Fibroblast of pulmonary artery (primary cell): ENCODE measurements at places on chromosomes 13 and 19.

GRCh38 chr13:106063591-106064313, 471.7 kb downstream of the EFNB2 start:
- DNase-seq, result peak; percentile 42

- DNase-seq, result no peak
These were observed 61.9 kb downstream of the LHFPL6 start for GRCh38 chr13:39540929-39541605.

DNA sequence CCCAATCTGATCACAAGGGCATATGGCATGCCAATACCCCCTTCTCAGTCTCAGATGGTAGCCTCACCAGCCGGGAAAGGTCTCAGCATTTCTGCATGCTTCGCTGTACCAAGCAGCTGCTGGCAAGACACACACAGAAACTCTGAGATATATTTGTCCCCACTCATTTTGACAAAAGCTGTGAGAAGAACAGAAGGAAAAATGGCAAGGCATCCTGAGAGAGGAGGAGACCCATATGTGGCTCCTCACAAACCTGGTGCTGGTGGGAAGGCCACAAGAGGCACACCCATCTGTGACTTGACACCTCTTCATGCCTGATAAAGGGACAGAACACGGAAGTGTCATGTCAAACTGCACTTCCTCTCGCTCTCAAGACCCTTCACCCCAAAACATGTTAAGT, 36.7 kb upstream of the DOCK9 start:
- no peak for DNase-seq

DNA sequence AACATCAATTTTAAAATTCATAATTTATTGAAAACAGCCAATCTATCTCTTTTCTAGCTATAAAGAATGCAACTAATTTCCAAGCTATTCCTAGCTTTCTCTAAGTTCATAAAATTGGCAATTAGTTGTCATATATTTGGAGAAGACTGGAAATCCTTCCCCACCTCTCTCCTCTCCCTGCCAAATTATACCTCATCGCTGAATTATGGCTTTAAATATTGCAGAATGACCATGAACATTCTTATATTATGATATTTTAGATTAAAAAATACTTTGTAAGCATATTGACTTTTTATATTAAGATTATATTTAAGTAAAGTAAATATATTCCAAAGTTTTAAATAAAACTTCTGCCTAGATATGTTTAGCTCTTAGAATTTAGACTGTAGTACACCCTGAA, 58.2 kb downstream of the ESD start:
- DNase-seq, result no peak

GRCh38 chr13:83825676-83826075, 56.6 kb downstream of the SLITRK1 start:
- no peak for DNase-seq

- DNase-seq, result no peak
These were observed 4.7 kb upstream of the SLC35E1 start for GRCh38 chr19:16576690-16577530.

DNA sequence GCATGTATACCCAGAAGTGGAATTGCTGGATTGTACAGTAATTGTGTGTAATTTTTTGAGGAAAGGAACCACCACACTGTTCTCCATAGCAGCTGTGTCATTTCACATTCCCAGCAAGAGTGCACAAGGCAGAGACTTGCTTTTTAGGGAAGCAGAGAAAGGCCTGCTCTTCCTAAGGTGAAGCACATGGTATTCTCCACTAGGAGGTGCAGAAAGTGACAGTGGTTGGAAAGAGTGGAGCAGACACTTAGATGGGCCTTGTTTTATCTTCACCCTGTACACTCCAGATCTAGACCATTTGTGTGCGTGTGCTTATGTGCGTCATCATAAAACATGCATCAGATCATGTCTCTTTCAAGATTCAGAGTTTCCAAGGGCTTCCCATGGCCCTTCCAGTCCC, 35.0 kb downstream of the FAM124A start:
- no peak for DNase-seq

GRCh38 chr19:38850976-38851621, 1.3 kb upstream of the HNRNPL start:
- no peak for DNase-seq

DNA sequence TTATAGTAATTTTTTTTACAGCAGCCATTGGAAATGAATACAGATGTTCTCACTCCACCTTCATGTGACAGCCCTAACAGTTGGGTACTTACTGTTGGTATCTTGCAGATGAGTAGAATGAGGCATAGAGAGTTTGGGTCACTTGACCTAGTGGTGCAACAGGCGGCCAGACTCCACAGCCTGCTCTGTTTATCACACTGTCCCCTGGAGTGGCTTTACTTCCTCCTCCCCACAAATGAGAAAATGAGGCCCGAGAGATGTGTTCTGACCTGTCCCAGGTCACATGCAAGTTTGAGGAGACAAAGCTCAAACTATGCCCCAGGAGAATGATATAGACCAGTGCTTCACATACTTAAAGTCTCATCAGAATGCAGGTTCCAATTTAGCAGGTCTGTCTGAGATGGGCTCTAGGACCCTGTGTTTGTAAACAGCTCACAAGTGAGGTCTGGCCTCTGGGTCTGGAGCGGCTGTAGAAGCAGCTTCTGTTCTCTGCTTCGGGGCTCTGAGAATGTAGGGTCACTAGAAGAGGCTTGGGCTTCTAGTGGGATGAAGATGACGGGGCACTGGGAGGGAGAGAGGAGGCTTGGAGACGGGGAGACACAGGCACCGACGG, 37.4 kb upstream of the RCBTB2 start:
- no peak for DNase-seq

DNA sequence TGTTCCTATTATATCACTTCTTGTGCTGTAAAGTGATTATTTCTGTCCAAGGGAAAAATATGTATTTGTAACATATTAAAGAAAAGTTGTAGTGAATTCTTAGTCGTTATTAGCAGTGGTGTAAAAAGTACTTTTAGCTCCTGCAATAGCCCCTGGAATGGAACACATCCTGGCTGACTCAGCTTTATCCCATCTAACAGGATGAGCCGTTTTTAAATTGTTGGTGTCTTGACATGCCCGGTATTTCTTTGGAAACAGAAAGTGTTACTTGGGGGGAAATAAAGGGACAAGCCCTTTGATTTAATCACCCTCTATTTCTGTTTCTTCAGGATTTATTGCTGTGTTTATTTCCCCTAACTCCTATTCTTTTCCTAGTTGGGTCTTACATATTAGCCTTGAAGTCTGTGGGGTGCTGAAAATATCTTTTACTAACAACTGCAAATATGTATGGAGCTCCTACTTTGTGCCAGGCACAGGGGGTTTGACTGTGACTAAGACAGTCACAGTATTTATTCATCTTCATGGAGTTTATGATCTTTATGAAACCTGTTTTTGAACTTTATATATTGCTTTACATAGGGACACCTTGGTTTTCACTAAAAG, 17.9 kb downstream of the COG3 start:
- DNase-seq, result peak; percentile 21

- no peak for DNase-seq
These were observed 216.3 kb downstream of the SLITRK6 start for GRCh38 chr13:85582890-85583289.

DNA sequence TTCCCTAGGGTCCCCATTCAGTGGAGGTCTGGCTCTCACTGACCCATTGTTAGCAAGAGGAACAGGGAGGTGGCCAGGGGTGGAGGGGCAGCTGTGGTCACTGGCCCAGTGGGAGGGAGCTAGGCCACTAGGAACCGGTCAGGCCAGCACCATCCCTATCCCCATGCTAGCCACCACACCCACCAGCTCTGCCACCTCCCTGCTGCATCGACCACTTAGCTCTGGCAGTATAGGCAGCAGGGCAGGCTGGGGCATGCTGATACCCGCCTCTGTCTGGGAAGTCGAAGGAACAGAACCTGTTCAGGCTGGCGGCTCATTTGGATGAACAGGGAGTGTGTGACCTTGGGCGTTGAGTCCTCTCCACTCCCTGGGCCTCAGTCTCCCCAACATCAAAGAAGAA, 4.7 kb downstream of the PPP1R13L start:
- DNase-seq, result no peak

GRCh38 chr19:28549680-28550277, 663.2 kb downstream of the UQCRFS1 start:
- no peak for DNase-seq

GRCh38 chr19:17415121-17415520, 4.7 kb upstream of the MVB12A start:
- DNase-seq, result no peak
